DMS153 (cell line): ENCODE measurements at places on chromosomes 3 and 15.

GRCh38 chr15:93730724-93731123 lies 500.6 kb upstream of the MCTP2 start:
- DNase-seq, result no peak

- DNase-seq, result no peak
These were observed 79.9 kb upstream of the LMCD1 start for GRCh38 chr3:8421711-8422110.

- DNase-seq, result no peak
These were observed 253.9 kb upstream of the LRRN1 start for GRCh38 chr3:3545360-3545759.

DNA sequence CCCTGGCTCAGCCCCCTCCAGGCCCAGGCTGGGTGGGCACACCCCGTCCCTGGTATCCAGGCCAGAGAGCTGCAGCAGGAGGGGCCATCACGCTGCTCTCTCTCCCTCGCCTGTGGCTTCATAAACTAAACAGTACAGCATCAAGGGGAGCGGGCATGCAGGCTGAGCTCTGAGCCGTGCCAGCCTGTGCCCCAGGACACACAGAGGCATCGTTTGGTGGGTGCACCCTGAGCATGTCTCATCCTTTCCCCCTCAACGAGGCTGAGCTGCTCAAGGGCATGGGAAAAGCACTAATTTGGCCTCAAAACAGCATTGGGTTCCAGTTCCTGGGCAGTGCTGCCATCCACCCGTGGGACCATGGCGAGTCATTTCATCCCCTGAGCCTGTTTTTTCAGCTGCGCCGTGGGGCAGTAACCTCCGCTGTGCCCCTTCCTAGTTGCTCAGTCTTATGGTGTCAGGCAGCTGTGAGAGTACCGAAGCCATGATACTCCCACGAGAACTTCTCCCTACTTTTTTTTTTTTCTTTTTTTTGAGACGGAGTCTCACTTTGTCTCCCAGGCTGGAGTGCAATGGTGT lies 79.6 kb downstream of the CPN2 start:
- no peak for DNase-seq

- no peak for DNase-seq
These were observed 12.0 kb downstream of the SSUH2 start for GRCh38 chr3:8632402-8633237.

DNA sequence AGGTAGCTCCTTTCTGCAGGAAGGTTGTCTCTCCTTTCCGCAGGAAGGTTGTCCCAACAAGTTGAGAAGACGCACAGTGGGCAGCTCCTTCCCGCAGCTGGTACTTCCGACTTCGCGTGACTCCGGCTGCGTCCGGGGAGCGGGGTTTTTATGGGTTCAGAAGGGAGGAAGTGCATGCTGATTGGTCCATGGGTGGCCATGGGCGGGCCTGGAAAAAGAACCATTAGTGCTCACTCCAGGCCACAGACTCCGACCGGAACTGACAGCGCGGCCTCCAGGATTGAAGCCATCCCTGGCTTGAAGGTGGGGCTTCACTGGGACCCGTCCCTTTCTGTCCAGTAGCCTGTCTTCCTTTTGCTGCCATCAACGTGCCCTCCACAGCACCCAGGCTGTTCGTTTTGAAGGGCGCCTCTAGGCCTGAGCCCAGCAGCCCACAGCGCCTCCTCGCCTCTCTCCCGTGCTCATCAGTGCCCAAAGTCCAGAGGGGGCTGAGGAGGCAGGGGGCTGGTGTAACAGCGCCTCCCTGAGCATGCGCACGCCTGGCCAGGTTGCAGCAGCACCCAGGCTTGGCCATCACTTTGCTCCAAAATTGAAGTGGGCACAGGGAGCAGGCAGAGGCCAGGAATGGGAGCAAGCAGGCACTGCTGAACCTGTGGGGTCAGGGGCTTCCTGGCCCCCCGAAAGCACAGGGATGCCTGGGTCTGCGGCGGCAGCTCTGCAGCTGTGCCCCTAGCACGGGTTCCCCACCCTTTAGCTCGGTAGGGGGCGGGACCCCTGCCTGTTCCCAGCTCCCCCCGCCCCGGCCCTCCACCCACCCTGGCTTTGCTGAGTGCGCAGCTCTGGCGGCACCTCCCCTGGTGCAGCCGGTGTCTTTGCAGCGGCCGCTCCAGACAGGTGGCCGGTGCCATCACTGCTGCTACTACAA lies 330.6 kb upstream of the MCTP2 start:
- DNase-seq, result no peak

GRCh38 chr15:55151631-55152030 lies 45.1 kb downstream of the RSL24D1 start:
- no peak for DNase-seq

DNA sequence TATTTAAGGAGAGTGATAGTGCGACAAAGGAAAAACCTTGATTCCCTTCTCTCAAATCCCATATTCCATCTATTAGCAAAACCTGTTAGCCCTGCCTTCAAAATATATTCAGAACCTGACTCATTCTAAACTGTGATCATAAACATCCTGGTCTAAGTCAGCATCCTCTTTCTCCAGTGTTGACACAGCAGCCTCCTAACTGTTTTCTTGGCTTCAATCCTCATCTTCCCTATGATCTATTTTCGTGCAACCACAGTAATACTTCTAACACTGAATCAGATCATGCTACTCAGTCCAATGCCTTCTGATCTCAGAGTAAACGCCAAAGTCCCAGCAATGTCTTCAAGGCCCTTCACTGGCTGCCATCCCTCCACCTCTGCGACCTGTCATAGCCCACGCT lies 785.1 kb downstream of the EDEM1 start:
- no peak for DNase-seq
